ENCODE measurements at places on chromosomes 2 and 18. TPM values are rescaled to one million over a fixed set of nuclear protein-coding genes. Genes with fewer than 3 reads are reported as not detected.

ST6GAL2 gene
- total RNA-seq, result 1.9 TPM

TMEM37 gene
- 9.8 TPM for total RNA-seq

MC2R gene
- not detected for total RNA-seq

ITGA6 gene
- total RNA-seq, result 11.8 TPM

RAD51AP2 gene
- total RNA-seq, result not detected

EPHA4 gene
- 6.8 TPM for total RNA-seq

RNMT gene
- 22.7 TPM for total RNA-seq

LIMS4 gene
- total RNA-seq, result not detected

KCNF1 gene
- total RNA-seq, result 0.26 TPM

METTL5 gene
- 59.1 TPM for total RNA-seq

LRP2 gene
- total RNA-seq, result not detected

TGOLN2 gene
- 74.9 TPM for total RNA-seq

FAM168B gene
- 101 TPM for total RNA-seq

GAREM1 gene
- 5.7 TPM for total RNA-seq

REEP1 gene
- total RNA-seq, result 0.40 TPM

GKN2 gene
- total RNA-seq, result not detected

SERPINB12 gene
- not detected for total RNA-seq

TNS1 gene
- total RNA-seq, result 78.2 TPM

ANKRD62 gene
- total RNA-seq, result not detected

SERPINB2 gene
- 1.4 TPM for total RNA-seq

LRRC30 gene
- total RNA-seq, result not detected

TUBB6 gene
- total RNA-seq, result 214 TPM

INPP5D gene
- total RNA-seq, result 0.65 TPM

CYBRD1 gene
- total RNA-seq, result 37.9 TPM

ALKAL2 gene
- 1.2 TPM for total RNA-seq

DUSP19 gene
- 3.3 TPM for total RNA-seq

CYP1B1 gene
- total RNA-seq, result 177 TPM

UGT1A10 gene
- not detected for total RNA-seq

SNED1 gene
- total RNA-seq, result 151 TPM

CIAO1 gene
- total RNA-seq, result 94.4 TPM

CFC1 gene
- not detected for total RNA-seq

TAF1B gene
- total RNA-seq, result 10.8 TPM

SERPINB13 gene
- not detected for total RNA-seq

SLC9A2 gene
- not detected for total RNA-seq

KANSL1L gene
- total RNA-seq, result 13.6 TPM

LONRF2 gene
- total RNA-seq, result not detected

CAPN14 gene
- not detected for total RNA-seq

INHA gene
- total RNA-seq, result not detected

C2orf66 gene
- total RNA-seq, result not detected

CYP20A1 gene
- total RNA-seq, result 17.7 TPM

CDKL4 gene
- total RNA-seq, result 0.32 TPM

TTR gene
- total RNA-seq, result not detected

Data from epithelial cell of alveolus of lung (primary cell).